HL-60 (cell line): ENCODE measurements at places on chromosomes 2 and 18.

GRCh38 chr2:230042195-230042594 is 26.5 kb downstream of the SLC16A14 start:
- DNase-seq: no peak

DNA sequence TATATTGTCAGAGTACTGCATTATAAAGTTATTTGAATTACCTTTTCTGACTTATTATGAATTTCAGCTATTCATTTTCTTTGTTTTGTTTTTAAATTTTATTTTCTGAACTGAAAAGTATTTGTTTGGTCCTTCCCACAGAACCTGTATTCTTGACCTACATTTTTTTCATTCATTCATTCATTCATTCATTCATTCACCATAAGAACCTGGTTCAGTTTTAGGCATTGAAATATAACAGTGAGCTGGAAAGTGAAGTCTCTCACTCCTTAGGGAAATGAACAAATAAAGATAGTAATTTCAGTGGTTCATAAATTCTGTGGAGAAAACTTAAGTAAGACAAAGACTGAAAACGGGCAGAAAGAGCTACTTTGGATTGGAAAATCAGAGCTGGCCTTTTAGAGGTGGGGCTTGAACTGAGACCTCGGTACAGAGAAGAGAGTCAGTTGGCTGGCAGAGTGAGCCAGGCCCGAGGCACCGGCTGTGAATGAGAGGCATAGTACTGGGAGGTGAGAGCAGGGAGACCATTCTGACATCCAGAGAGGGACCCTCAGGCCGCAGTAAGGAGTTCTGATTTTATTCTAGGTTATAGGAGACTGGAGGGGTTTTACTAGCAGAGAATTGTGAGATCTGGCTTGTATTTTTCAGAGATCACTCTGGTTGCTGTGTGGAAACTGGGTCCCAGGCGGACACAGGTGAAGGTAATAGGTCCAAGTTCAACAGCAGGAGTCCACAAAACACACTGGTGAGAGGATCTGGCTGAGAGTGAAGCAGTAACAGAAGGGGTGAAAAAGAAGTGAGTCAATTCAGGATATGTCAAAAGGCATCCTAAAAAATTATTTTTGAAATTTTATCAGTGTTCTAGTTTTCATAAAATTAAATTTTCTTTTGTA is 75.8 kb upstream of the FN1 start:
- no peak for DNase-seq

DNA sequence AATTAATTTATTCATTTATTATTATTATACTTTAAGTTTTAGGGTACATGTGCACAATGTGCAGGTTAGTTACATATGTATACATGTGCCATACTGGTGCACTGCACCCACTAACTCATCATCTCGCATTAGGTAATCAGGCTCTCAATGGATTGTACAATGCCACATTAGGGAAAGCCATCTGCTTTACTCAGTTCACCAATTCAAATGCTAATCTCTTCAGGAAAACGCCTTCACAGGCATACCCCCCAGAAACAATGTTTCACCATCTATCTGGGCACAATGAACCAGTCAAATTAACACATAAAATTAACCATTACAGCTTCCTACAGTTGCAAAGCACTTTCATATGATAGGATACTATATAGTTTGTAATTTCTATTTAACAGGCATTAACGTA is 84.8 kb upstream of the DNAJC10 start:
- DNase-seq: no peak

DNA sequence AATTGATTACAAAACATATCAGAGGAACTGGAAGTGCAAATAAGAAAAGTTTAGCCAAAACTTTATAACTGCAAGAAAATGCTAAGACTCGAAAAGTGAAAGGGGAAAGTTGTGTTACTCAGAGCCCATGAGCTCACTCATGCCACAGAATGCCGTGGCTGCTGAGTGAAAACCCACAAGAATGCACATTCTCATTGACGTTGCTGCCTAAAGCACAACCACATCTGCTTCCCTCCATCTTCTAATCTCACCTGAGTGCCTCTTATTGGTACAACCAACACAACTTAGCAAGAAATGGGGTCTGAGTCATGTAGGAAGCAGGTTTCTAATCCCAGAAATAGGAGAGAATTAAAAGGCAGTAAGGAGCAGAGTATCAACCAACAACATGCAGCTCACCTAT is 259.7 kb downstream of the LNPK start:
- no peak for DNase-seq

- no peak for DNase-seq
Measured at GRCh38 chr2:175126661-175127060, 41.3 kb downstream of the ATF2 start.

DNA sequence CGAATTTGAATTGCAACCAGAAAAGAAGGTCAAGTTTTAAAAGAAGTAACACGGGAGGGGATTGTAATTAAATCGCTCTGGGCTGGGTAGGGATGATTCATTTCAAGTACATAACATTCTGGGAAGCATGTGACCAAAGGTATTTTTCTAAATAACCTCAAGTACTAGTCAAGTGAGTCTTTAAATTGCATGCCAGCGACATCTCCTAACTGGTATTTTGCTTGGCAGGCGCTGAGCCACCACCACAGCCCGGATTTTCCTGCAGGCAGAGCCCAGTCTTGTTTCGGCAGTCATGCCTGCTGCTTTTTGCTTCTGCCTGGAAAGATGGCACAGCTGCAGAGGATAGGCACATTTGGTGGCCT is 33.7 kb upstream of the NPAS2 start:
- no peak for DNase-seq

DNA sequence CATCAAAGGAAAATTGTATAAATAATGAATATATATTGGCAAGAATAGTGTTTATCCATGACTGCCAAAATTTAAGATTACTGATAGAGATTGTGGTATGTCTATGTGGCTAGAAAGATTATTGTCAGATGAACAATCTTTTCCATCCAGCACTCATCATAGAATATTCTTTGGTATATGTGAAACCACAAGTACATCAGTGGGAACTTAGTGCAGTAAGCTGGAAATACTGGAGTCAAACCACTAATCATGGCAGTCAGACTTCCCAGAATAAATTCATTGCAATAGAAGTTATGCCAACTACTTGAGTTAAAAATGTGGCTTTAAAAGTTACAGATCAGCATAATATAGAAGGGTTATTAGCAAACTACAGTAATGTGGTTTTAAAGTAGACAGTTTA is 310.3 kb downstream of the GULP1 start:
- no peak for DNase-seq

GRCh38 chr2:37707393-37707792 is 36.0 kb upstream of the CDC42EP3 start:
- DNase-seq: no peak

GRCh38 chr2:20212459-20212870 is 12.5 kb downstream of the SDC1 start:
- DNase-seq: no peak

DNA sequence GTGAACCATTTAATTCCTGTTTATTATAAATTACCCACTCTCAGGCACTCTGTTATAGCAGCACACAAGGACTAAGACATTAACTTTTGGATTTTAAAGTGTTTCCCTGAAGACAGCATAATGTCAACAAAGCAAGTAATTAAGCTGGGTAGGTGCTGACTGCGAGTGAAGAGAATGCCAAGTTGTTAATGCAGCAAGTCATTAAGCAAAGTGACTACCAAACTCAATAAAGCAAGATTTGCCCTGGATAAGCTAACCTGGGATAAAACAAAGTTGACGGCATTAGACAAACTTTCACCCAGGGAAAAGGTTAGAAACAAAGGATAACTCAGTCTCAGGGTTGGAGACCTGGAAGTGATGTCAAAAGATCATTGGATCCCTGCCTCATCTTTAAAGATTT is 28.4 kb upstream of the NABP1 start:
- no peak for DNase-seq

DNA sequence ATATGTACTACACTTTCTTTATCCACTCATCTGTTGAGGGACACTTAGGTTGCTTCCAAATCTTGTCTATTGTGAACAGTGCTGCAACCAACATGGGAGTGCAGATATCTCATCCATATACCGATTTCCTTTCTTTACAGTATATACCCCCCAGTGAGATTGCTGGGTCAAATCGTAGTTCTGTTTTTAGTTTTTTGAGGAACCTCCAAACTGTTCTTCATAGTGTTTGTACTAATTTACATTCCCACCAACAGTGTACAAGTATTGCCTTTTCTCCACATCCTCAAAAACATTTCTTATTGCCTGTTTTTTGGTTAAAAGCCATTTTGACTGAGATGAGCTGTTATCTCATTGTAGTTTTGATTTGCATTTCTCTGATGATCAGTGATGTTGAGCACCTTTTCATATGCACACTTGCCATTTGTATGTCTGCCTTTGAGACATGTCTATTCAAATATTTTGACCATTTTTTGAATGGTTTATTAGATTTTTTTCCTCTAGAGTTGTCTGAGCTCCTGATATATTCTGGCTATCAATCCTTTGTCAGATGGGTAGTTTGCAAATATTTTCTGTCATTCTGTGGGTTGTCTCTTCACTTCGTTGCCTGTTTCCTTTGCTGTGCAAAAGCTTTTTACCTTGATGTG is 12.2 kb downstream of the PLEK start:
- no peak for DNase-seq

GRCh38 chr2:180983468-180984242 is 3.2 kb downstream of the UBE2E3 start:
- DNase-seq: peak; percentile 57

DNA sequence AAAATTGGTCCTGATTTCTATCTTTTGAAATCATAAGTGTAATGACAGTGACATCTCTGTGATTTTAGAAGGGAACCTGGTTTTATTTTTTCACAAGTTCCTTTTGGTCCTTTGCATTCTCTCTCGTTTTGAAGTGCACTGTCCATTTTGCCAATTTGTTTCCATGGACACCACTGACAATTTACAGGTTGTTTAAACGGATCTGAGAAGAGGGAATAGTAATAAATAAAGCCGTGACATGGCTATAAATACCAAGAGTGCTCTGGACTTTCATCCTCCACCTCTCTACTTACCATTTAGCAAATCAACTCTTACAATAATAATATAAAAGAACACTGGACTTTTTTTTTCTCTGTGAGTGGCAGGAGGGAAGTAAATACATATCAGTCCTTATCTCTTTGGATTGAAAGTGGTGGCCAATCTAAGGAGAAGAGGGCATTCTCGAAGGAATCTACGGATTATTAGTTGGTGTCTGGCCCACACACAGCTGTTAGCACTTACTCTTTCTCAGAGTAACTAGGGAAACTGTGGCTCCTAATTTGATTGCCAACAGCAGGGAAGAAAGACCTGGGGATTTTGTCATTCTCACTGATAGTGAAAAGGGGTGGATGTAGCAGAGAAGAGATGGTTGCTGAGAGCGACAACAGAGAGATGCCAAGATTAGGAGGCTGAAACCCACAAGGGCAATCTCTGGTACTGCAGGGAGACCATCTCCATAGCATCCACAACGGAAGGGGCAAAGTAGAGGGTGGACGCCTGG is 108.7 kb upstream of the FSHR start:
- no peak for DNase-seq

- DNase-seq: no peak
Measured at GRCh38 chr18:31100436-31101182, 1.6 kb downstream of the DSC2 start.

GRCh38 chr2:21333684-21334083 is 209.9 kb downstream of the TDRD15 start:
- DNase-seq: no peak

- no peak for DNase-seq
Measured at GRCh38 chr2:221569871-221570270, 2.2 kb downstream of the EPHA4 start.

DNA sequence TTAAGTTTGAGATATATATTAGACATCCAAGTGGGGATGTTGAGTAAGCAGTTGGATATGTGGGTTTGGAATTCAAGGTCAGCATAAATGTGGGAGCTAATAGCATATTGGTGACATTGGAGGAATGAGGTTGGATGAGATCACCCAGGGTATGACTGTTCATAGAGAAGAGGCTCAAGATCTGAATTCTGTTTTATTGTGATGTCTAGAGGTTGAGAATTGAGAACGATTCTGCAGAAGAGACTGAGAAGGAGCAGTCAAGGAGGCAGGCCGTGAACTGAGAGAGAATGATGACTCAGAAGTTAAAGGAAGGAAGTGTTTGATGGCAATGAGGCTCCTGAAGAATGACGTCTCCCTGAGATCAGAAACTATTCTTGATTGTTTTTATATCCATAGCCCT is 5.9 kb downstream of the SERPINB11 start:
- no peak for DNase-seq

DNA sequence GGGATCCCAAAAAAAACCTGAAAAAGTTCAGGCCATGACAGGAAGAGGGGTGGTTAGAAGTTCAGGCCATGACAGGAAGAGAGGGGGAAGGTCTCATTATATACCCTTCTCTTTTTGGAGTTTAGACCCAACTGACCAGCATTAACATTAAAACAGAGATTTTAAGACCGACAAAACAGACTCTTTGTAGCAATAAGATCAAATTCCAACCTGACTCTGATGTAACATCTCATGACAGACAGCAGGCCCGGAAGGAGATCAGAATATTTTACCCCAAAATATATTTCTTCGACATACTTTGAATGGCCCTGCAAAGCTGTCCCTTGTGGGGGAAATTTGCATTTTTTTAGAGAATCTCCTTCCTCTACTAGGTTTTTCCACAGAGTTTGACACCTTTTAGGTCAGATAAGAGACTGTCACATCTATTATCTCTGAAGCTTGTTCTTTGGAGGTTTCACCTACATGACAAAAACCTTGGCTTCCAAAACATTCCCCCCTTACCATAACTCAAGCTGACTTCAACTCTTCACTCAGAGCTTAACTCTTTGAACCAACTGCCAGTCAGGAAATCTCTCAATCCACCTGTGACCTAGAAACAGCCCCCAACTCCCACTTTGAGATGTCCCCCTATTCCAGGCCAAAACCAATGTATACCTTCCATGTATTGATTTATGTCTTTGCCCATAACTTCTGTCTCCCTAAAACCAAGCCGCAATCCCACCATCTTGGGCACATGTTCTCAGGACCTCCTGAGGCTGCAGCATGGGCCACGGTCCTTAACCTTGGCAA is 51.0 kb upstream of the B3GNT2 start:
- DNase-seq: no peak

DNA sequence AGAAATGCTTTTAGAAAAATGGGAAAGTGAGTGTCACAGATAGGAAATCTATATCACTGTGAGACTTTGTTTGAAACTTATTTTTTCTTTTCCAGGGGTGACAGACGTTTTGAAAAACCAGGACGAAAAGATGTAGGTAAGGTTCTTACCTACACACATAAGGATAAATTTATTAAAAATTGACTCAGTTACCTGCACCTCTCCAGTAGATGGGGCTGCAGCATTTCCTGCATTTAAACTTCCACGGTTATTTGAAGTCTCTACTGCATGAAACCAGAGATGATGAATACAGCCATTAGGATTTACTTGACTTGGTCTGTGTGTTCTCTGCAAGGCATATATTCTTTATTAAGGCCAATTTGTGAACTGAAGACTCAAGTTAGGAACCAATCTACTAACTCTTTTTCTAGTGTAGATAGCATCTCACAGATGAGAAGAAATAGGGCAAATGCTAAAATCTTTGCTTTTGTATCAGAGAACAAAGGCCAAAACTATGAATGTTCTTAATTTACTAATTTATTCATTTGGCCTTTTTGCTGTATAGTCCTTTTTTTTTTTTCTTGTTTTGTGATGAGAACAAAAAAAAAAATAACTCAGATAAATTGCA is 15.0 kb downstream of the KCNJ13 start:
- DNase-seq: peak; percentile 21

- DNase-seq: no peak
Measured at GRCh38 chr2:185201063-185201462, 537.5 kb upstream of the FSIP2 start.
